ENCODE measurements at places on chromosomes 3 and 15. TPM values are rescaled to one million over a fixed set of nuclear protein-coding genes. Genes with fewer than 3 reads are reported as not detected.

GRCh38 chr3:178455226-178455625, 81.0 kb upstream of the KCNMB2 start:
- no peak overlapping the region for H3K4me3 ChIP-seq
- no peak overlapping the region for H3K27ac ChIP-seq
- no peak for DNase-seq
- peaks cover 2% of the 10 kb centered on the region for H3K4me1 ChIP-seq

DNA sequence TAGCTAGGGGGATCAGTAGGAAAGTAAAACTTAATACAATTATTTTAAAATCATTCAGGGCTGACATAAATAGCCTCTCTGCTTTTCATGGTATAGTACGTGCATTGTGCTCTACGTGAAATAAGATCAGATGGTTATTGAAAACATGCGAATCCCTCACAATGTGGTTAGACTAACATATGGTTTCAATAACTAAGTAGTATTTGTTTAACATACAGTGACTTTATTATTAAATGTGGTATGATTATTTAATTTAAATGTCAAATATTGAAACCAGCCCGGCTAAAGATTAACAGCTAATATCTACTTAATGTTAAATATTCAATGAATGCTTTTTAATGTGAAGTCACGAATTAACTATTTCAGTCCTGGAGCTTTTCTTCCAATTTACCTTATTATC, 473.9 kb upstream of the THBS1 start:
- no peak overlapping the region for H3K4me3 ChIP-seq
- H3K4me1 ChIP-seq, result no peaks in the 10 kb centered on the region
- no peaks in the 10 kb centered on the region for H3K36me3 ChIP-seq
- DNase-seq, result no peak
- peaks cover 11% of the 10 kb centered on the region for H3K27me3 ChIP-seq

GRCh38 chr15:38490242-38490922, 36.5 kb downstream of the FAM98B start:
- no peak overlapping the region for H3K4me3 ChIP-seq
- peak overlapping the region; percentile 98 for H3K27ac ChIP-seq
- peaks cover 36% of the 10 kb centered on the region for H3K4me1 ChIP-seq
- no peaks in the 10 kb centered on the region for H3K27me3 ChIP-seq
- DNase-seq, result no peak

- no peaks in the 10 kb centered on the region for H3K36me3 ChIP-seq
- no peak for DNase-seq
- peaks cover 6% of the 10 kb centered on the region for H3K27me3 ChIP-seq
- no peak overlapping the region for H3K27ac ChIP-seq
- peaks cover 9% of the 10 kb centered on the region for H3K4me1 ChIP-seq
Measured at GRCh38 chr3:12190221-12190807, 31.6 kb upstream of the TIMP4 start.

DNA sequence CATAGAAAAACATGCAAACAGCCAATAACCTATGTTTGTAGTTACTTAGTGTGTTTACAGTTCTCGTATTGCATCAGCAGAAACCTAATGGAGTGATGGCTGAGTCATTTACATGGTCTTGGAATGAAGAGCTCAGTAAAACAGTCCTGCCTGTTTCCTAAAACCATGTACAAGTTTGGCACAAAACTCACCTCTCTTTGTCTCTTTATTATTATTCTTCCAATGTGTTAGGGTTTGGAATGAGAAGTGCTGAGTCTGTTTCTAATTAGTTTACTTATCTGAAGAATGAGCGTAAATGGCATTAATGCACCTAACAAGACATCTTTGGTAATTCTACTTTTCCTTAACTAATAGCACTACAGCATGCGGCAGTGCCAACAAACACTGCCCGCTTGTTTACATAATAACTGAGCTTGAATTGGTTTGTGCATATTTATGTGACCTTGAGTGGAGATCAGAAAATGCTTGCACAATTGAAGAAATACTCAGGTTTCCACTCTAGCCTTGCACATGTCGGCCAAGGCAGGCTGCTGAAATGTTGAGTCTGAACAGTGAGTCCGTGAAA, 385.4 kb upstream of the SEMA6D start:
- no peak overlapping the region for H3K27ac ChIP-seq
- no peaks in the 10 kb centered on the region for H3K4me1 ChIP-seq
- no peaks in the 10 kb centered on the region for H3K36me3 ChIP-seq
- H3K27me3 ChIP-seq, result no peaks in the 10 kb centered on the region

- peaks cover 42% of the 10 kb centered on the region for H3K27me3 ChIP-seq
- H3K4me3 ChIP-seq, result no peak overlapping the region
- no peak for DNase-seq
Measured at GRCh38 chr15:65948383-65948782, 79.1 kb downstream of the RAB11A start.

DNA sequence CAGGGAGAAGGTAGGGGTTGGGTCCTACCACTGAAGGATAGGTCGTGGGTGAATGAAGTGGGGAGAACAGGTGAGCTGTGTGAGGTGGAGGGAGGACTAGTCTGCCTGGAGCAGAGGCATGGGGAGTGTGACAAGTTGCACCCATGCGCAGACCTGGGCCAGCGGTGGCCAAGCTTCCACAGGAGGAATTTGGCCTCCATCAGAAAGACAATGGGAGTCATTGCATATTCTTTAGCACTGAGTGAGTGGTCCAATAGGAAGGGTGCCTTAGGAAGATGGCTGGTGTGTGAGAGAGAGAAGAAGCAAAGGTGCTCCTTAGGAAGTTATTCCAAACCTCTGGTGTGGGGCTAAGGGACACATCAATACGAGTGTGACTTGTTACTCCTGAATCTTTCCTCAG, 191.1 kb downstream of the KCNAB1 start:
- no peaks in the 10 kb centered on the region for H3K4me1 ChIP-seq
- no peak overlapping the region for H3K4me3 ChIP-seq
- no peak for DNase-seq
- peaks cover 5% of the 10 kb centered on the region for H3K36me3 ChIP-seq
- H3K27ac ChIP-seq, result no peak overlapping the region
- peaks cover 57% of the 10 kb centered on the region for H3K27me3 ChIP-seq

DNA sequence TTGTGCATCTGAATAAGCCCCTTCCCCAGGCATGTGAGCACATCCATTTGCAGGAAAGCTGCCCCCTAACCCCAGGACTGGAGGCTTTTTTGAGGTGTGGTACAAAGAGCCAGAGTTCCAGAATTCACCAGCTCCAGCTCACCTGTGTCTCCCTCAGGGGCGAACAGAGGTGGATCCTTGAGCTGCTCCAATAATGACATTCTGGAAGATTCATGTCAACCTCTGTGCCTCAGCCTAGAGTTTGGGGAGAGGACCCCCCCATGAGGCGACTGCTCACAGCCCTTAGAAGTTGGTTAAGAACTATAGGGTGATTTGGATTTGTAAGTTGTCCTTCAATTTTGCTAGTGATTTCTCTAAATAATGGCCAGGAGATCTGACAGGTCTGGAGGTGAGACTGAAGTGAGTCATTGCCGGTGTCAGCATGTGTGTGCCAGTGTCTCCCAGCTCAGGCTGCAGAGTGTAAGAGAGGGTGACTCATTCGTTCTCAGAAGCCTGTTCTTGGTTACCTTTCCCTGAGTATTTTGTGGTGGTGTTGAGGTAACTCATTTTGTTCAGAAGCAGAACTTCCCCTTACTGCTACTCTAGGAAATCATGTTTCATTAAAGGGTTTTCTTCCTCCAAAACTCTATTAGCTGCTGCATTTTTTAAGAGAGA, 136.9 kb upstream of the TOPAZ1 start:
- no peak overlapping the region for H3K27ac ChIP-seq
- no peak for DNase-seq
- no peak overlapping the region for H3K4me3 ChIP-seq
- peaks cover 3% of the 10 kb centered on the region for H3K36me3 ChIP-seq
- H3K4me1 ChIP-seq, result peaks cover 2% of the 10 kb centered on the region
- peaks cover 65% of the 10 kb centered on the region for H3K27me3 ChIP-seq

- peaks cover 2% of the 10 kb centered on the region for H3K36me3 ChIP-seq
- H3K27ac ChIP-seq, result no peak overlapping the region
- H3K4me3 ChIP-seq, result no peak overlapping the region
- peaks cover 9% of the 10 kb centered on the region for H3K4me1 ChIP-seq
Measured at GRCh38 chr3:149579838-149580542, 77.8 kb downstream of the WWTR1 start.

- DNase-seq, result no peak
- no peak overlapping the region for H3K27ac ChIP-seq
- peaks cover 4% of the 10 kb centered on the region for H3K4me1 ChIP-seq
- no peaks in the 10 kb centered on the region for H3K36me3 ChIP-seq
- H3K27me3 ChIP-seq, result peaks cover 63% of the 10 kb centered on the region
- H3K4me3 ChIP-seq, result no peak overlapping the region
Measured at GRCh38 chr3:25429361-25430286, 1.6 kb downstream of the RARB start.

DNA sequence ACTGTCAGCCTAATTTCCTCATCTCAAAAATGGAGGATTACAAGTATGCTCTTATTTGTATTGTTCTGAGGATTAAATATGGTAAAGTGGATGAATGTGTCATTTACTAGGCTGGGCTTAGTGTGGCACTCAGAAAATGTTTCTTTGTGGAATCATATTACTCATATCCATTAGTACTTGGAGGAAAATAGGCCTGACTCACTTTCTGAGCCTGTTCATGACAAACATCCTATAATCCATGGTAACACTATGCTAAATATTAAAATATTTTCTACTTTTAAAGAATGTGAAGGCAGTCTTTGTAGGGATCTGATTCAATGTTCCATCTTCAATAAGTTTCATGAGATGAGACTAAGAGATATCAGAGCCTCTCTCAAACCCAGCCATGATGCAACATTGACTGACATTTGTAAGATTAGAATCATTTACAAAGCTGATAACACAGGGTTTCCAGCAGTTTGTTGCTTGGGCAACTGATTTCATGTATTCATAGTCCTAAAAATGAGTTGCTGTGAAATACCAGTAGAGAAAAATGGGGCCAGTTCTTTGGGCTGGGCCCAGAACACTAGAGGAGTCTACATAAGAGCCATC, 1048.5 kb downstream of the NTRK3 start:
- peaks cover 20% of the 10 kb centered on the region for H3K27me3 ChIP-seq
- H3K4me3 ChIP-seq, result no peak overlapping the region
- H3K36me3 ChIP-seq, result peaks cover 3% of the 10 kb centered on the region
- no peak overlapping the region for H3K27ac ChIP-seq
- DNase-seq, result no peak
- H3K4me1 ChIP-seq, result no peaks in the 10 kb centered on the region

- peaks cover 3% of the 10 kb centered on the region for H3K36me3 ChIP-seq
- DNase-seq, result no peak
- no peaks in the 10 kb centered on the region for H3K27me3 ChIP-seq
- H3K4me1 ChIP-seq, result no peaks in the 10 kb centered on the region
- no peak overlapping the region for H3K4me3 ChIP-seq
- H3K27ac ChIP-seq, result no peak overlapping the region
Measured at GRCh38 chr3:131033480-131034080, 6.9 kb downstream of the NEK11 start.

- H3K27ac ChIP-seq, result no peak overlapping the region
- H3K4me1 ChIP-seq, result peaks cover 2% of the 10 kb centered on the region
- H3K36me3 ChIP-seq, result no peaks in the 10 kb centered on the region
- H3K27me3 ChIP-seq, result peaks cover 35% of the 10 kb centered on the region
- no peak overlapping the region for H3K4me3 ChIP-seq
- no peak for DNase-seq
Measured at GRCh38 chr3:155581579-155581978, 163.3 kb downstream of the PLCH1 start.

DNA sequence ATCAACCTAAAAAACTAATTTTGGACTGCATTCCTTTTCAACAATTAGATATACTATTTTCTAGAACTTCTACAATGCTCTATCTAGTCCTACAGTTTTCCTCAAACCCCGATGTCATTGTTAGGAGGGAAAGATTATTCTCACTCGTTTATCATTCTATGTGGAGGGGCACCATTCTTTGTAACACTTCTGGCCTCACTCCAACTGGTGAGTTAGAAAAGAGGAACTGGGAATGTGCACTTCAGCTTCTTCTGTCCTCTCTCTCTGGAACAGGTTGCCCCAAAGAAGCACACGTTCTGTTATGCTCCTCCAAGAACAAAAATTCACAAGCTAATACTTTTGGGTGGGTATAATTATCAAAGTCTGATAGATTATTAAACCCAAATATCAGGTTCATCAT, 137.9 kb downstream of the UACA start:
- H3K27ac ChIP-seq, result no peak overlapping the region
- H3K4me1 ChIP-seq, result peaks cover 2% of the 10 kb centered on the region
- DNase-seq, result no peak
- H3K4me3 ChIP-seq, result no peak overlapping the region
- peaks cover 2% of the 10 kb centered on the region for H3K36me3 ChIP-seq
- peaks cover 45% of the 10 kb centered on the region for H3K27me3 ChIP-seq

- H3K36me3 ChIP-seq, result no peaks in the 10 kb centered on the region
- no peak for DNase-seq
- H3K4me1 ChIP-seq, result peaks cover 13% of the 10 kb centered on the region
- H3K27ac ChIP-seq, result peak overlapping the region; percentile 78
- no peaks in the 10 kb centered on the region for H3K27me3 ChIP-seq
- no peak overlapping the region for H3K4me3 ChIP-seq
Measured at GRCh38 chr15:68209272-68209671, 4.1 kb upstream of the CALML4 start.

DNA sequence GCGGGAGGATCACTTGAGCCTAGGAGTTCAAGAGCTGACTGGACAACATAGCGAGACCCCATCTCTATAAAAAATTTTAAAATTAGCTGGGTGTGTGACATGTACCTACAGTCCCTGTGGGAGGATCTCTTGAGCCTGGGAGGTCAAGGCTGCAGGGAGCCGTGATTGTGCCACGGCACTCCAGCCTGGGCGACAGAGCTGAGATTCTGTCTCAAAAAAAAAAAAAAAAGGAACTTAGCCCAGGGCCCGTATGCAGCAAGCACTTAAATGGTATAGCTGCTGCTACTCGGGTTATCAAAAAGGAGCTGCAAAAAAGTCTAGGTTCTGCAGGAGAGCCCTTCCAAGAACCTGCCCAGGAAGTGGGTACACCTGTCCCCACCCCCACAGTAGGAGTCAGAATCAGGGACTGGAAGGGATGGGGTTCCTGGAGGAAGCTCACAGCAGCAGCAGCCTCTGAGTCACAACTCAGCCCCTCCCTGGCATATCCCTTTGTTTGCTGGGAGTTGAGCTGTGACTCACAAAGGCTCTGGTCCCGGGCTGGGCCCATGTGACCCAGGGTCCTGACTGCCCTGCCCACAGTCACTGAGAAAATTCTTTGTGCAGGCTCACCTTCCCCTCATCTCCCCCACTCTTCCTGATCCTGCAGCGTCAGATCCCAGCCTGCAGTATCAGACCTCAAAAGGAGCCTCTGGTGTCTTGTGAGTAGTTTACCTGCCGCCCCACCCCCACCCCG, at the start of gene SPATA12:
SPATA12 (plus strand) TSS at position 576 of the 733 bp plus-strand sequence. CDS start 13,031 bp downstream, outside the sequence.
- no peak within 1 kb of the TSS for H3K4me3 ChIP-seq
- H3K36me3 ChIP-seq, result peaks cover 7% of the 10 kb centered on the region
- no peak for DNase-seq
- H3K27me3 ChIP-seq, result peaks cover 20% of the 10 kb centered on the region
- no peak within 1 kb of the TSS for H3K27ac ChIP-seq

GRCh38 chr15:56568466-56569167, 103.7 kb upstream of the MNS1 start:
- H3K36me3 ChIP-seq, result no peaks in the 10 kb centered on the region
- no peak for DNase-seq
- H3K27me3 ChIP-seq, result no peaks in the 10 kb centered on the region
- no peaks in the 10 kb centered on the region for H3K4me1 ChIP-seq
- H3K27ac ChIP-seq, result no peak overlapping the region

Gene HES1
- total RNA-seq, result 2.4 TPM

Gene TIMP4
- total RNA-seq, result not detected

Gene SEMA6D
- not detected for total RNA-seq

Gene TMEM43
- 51.4 TPM for total RNA-seq

Gene HTR3D
- not detected for total RNA-seq

Gene C3orf49
- not detected for total RNA-seq
